ENCODE measurements at places on chromosomes 4 and X.

DNA sequence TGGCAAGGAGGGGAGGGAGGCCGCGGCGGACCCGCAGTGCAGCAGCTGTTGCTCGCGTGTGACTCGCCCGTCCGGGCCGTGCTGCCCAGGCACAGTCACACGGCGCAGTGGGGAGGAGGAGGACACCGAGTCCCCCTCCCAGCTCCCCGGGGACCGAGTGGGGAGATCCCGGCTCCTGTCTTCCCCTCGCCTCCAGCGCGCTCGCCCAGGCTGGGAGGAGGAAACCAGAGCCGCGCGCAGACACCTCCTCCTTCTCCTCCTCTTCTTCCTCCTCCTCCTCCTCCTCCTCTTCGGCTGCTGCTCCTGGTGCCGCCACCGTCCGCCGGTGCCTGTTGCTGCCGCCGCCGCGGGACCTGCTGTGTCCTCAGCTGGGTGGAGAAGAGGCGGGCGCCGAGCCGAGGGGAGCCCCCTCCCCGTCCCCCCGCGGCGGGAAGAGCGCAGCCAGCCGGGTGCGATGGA is at the start of gene TBC1D1:
Gene TBC1D1, plus strand, starts transcription at position 284 of the 459 bp plus-strand sequence. CDS start 11,012 bp downstream, outside the sequence.
- DNase-seq = no peak

- no peak for DNase-seq
These were observed 137.5 kb downstream of the ZNF674 start for GRCh38 chrX:46407753-46408130.

- no peak for DNase-seq
These were observed 327.7 kb downstream of the DKK2 start for GRCh38 chr4:106708464-106708816.

GRCh38 chr4:155426953-155427352 is 50.2 kb upstream of the MAP9 start:
- no peak for DNase-seq

DNA sequence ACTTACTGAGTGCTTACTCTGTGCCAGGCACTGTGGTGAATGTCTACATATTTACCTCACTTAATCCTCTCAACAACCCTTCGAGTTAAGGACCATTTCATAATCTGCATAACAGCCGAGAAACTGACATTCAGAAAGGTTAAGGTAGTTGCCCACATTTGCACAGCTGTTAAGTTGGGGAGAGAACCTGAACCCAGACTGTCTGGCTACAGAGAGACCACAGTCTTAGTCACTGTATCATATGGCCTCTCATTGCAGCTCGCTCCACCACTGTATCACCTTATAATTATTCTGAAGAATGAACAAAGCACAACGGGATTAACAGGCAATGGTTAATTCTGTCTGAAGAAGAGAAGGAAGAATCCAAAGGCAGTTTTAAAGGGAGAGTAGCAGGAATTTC is 98.5 kb downstream of the ADGRA3 start:
- peak; percentile 8 for DNase-seq

- DNase-seq = no peak
These were observed 46.2 kb downstream of the SMARCA5 start for GRCh38 chr4:143559757-143560147.

- DNase-seq = peak; percentile 35
These were observed 14.1 kb downstream of the RAB40AL start for GRCh38 chrX:102950908-102951866.

DNA sequence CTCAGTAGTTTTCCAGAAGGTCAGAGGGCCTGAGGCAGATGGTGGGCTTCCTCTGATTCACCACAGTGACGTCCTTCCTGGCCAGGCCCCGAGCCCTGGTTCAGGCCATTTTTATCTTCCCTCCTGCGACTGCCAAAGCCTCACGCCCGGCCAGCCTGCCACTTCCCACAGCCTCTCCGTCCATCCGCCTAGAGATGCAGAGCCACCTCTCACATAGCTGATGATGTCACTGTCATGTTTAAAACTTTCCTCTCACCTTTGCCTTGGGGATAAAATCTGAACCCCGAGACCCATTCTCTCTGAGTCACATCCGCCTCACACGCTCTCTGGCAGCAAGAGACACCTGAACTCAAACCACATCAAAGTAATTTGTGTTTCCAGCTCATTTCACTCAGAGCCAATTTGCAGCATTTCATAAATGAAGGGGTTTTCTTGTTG is 175.3 kb downstream of the QDPR start:
- DNase-seq = no peak

GRCh38 chr4:75432683-75433082 is 81.5 kb downstream of the RCHY1 start:
- DNase-seq = peak; percentile 9

- no peak for DNase-seq
These were observed 9.0 kb downstream of the SEC24D start for GRCh38 chr4:118826723-118827444.

- no peak for DNase-seq
These were observed 2.4 kb downstream of the ZMYM3 start for GRCh38 chrX:71251466-71251973.

- DNase-seq = no peak
These were observed 55.9 kb downstream of the AGA start for GRCh38 chr4:177386278-177386815.

DNA sequence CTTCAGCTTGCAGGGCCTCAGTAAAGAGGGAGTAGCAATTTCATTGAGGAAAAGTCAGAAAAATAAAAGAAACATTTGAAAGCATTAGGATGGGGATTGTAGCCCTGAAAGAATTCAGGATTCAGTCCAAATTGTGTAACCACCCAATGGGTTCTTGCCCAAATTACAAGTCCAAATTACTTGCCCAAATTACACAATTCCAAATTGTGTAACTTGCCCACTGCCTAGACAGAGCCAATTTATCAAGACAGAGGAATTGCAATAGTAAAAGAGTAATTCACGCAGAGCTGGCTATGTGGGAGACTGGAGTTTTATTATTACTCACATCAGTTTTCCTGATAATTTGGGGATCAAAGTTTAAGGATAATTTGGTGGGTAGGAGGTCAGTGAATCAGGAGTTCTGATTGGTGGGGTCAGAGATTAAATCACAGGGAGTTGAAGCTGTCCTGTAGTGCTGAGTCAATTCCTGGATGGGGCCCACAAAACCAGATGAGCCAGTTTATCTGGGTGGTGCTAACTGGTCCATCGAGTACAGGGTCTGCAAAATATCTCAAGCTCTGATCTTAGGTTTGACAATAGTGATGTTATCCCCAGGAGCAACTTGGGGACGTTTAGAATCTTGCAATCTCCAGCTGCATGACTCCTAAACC is 18.1 kb upstream of the PAGE5 start:
- DNase-seq = no peak

- peak; percentile 40 for DNase-seq
These were observed 156.9 kb downstream of the SLIT2 start for GRCh38 chr4:20408611-20409010.

DNA sequence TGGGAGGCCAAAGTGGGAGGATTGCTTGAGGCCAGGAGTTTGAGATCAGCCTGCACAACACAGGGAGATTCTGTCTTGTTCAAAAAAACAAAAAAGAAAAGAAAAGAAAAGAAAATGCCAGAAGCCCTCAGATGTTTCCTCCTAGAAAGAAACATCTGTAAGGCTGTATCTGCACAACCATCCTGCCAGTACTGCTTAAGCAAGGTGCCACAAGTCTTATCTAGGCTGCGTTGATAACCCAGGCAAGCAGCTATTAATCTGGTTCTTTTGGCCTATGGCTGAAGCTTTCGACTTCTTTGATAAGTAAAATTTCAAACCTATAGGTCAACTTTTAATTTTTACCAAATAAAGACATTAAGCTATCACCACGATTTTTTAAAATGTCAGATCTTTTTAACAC is 3.1 kb downstream of the COX18 start:
- no peak for DNase-seq

DNA sequence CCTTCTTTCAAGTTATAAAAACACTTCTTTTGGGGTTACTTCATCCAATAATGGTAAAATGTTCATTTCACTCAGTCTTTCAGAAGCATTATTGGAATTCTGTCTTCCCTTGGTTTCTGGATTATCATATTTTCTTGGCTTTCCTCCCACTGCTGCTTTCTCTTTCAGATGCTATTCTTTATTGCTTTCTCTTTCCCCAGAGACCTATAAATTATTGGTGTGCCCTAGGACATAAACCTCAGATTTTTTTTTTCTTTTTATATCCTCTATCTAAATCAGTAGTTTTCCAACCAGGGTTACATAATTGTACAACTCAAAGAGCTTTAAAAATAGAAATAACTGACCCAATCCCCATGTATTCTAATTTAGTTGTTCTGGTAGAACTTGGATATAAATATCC is 1005.5 kb downstream of the ARAP2 start:
- no peak for DNase-seq

GRCh38 chrX:2266445-2267349 is 234.1 kb downstream of the DHRSX start:
- no peak for DNase-seq

GRCh38 chr4:20666012-20666860 is 34.0 kb upstream of the PACRGL start:
- DNase-seq = no peak

DNA sequence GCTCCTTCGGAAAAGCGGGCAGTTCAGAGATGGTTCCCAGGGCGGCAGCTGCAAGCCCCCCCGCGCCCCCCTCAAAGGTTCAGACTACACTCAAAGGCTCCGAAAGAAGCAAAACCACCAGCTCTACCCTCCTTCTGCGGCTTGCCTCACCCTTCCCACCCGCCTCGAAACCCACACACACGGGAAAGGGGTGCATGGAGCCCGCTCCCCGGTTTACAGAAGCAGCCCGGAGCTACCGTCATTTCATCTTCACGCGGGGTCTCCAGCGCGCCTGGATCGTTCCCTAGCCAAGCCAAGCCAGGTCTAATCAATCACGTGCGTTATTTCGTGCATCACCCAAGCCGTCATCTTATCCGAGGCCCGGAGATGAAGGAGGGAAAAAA is 1.2 kb downstream of the NLGN4X start:
- DNase-seq = no peak

DNA sequence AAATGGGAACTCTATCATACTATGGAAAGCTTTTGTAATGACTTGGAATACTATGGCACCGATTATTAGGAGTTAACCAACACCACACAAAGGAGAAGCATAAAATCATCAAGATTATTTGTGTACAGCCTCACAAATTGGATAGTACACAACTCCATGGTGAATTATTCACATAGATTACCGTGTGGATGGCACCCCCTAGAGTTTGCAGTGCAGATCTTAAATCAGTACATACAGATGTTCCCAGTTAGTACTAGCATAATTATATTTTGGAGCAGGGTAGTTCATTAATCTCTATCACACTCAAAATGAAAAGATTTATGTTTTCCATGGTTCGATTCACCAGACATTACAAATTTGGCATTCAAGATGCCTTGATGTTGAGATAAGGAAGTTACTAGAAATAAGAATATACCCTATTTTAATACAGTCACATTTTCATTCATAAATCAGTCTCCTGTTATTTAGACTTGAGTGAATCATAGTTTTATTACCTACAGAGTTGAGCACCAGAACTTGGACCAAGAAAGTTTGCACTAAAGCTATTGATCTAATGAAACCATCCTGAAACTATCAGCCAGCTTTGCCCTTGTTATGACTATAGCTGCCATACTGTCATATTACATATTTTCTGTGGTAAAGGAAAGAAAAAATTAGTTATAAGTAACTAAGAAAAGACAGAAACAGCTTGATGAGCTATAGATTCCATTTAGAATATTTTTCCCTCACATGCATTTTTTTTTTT is 531.8 kb downstream of the GLUD2 start:
- DNase-seq = peak; percentile 3

- peak; percentile 96 for DNase-seq
These were observed 14.7 kb upstream of the ANXA5 start for GRCh38 chr4:121711263-121712000.

- peak; percentile 60 for DNase-seq
These were observed 60.1 kb upstream of the PLAC1 start for GRCh38 chrX:134718105-134718965.

- DNase-seq = no peak
These were observed 111.9 kb downstream of the SORBS2 start for GRCh38 chr4:185700048-185700447.

GRCh38 chr4:64814616-64815015 is 405.4 kb upstream of the TECRL start:
- no peak for DNase-seq

- no peak for DNase-seq
These were observed 1015.0 kb upstream of the GRID2 start for GRCh38 chr4:91288702-91289311.

GRCh38 chr4:38615847-38616246 is 48.2 kb upstream of the KLF3 start:
- DNase-seq = no peak

GRCh38 chr4:113113151-113113550 is 63.7 kb downstream of the ANK2 start:
- no peak for DNase-seq

GRCh38 chr4:124749421-124749820 is 36.9 kb upstream of the ANKRD50 start:
- DNase-seq = no peak

Data from brain microvascular endothelial cell (primary cell).